ENCODE measurements at places on chromosomes 11 and 22.

GRCh38 chr11:104645261-104646222 is 252.7 kb downstream of the CASP12 start:
- no peak for DNase-seq

- no peak for DNase-seq
These were observed 2.3 kb downstream of the RBX1 start for GRCh38 chr22:40953471-40953870.

DNA sequence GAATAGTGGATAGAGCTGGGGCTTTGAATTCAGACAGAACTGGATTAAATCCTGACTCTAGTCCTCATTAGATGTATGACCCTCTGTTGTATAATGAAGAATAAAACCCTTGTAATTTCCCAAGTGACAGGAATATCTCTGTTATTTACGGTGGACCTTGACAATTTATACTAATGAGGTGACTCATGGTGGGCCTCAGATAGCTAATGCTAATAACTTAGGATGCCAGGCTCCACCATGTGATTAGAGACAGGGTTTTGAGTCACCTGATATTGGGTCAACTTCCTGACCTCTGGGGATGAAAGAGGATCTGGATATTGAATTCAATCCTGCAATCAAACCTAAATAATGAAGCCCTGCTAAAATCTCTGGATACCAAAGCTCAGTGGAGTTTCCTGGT is 33.6 kb downstream of the OSBP start:
- no peak for DNase-seq

GRCh38 chr11:118252688-118253087 is 523 bp upstream of the MPZL3 start:
- DNase-seq, result no peak

- no peak for DNase-seq
These were observed 2.6 kb downstream of the TBX10 start for GRCh38 chr11:67636962-67637361.

GRCh38 chr11:46050003-46050461 is 71.2 kb downstream of the PHF21A start:
- no peak for DNase-seq

- DNase-seq, result no peak
These were observed 25.9 kb downstream of the ALG12 start for GRCh38 chr22:49892226-49892899.

GRCh38 chr11:71574418-71574817 is 8.3 kb downstream of the KRTAP5-11 start:
- no peak for DNase-seq

DNA sequence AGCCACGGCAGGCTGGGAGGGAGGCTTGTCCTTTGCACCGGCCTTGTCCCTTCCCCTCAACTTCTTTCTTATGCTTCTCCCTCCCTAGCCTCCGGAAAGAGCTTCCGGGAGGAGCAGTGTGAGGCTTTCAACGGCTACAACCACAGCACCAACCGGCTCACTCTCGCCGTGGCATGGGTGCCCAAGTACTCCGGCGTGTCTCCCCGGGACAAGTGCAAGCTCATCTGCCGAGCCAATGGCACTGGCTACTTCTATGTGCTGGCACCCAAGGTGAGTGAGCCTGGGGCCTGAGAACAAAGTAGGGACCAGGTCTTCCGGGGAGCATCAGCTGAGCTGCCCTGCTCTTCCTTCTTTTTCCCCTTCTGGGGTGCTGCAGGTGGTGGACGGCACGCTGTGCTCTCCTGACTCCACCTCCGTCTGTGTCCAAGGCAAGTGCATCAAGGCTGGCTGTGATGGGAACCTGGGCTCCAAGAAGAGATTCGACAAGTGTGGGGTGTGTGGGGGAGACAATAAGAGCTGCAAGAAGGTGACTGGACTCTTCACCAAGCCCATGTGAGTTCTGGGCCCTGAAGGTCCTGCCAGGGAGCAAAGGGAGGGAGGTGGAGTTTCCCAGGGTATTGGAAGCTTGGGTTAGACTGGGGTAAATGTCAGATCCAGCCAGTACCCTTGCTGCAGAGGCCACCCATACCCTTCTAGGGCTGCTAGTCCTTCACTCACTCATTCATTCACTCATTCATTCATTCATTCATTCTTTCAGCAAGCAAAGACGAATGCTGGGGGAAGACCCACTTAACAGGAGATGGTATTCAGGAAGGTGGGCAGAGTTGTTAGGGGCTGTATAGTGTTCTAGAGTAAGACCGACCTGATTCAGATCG is 22.6 kb downstream of the ADAMTS15 start:
- DNase-seq, result no peak

- DNase-seq, result no peak
These were observed 4.3 kb downstream of the TOB2 start for GRCh38 chr22:41442240-41442792.

- no peak for DNase-seq
These were observed 123.8 kb downstream of the LARGE1 start for GRCh38 chr22:33796494-33796893.

All from NK-92 treated with Interleukin-12 subunit alpha and Interleukin-12 subunit beta, amount 100 ng/mL, for 24 hours (cell line).